ENCODE measurements at places on chromosomes 3 and 15.

- H3K27me3 ChIP-seq = no peaks in the 10 kb centered on the region
- no peak for DNase-seq
- H3K36me3 ChIP-seq = no peaks in the 10 kb centered on the region
Measured at GRCh38 chr15:32951736-32952464, 234.1 kb downstream of the GREM1 start.

DNA sequence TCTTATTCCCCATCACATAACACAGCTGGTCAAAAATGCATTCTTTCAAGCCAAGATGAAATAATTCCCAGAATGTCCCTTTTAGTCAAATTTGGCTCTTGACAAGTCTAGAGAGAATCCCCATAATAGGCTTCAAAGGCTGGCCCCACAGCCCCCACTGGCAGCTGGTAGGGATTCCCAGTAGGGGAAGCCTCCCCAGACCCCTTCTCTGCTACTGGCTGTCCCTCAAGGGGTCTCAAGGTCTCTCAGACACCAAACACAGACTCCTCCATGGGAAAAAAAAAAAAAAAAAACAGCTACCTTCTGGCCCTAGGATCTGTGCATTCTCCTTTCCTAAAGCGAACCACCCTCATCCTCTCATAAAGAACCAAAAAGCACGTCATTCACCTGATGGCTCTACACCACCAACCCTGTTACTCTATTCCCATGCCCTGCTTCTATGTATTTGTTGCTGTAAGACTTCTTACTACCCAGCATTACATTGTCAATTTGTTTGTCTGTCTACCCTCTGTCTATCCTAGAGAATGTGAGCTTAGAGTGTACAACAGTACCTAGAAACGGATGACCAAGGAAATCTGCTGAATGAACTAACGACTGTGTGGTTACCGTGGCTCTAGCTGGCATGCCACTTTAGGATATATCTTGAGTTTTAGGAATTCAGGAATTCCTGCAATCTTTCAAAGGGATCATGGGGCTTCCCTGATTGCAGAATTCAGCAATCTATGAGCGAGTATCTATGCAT is 164.1 kb upstream of the NSMCE3 start:
- H3K27ac ChIP-seq = no peak overlapping the region
- H3K27me3 ChIP-seq = peaks cover 52% of the 10 kb centered on the region
- H3K36me3 ChIP-seq = no peaks in the 10 kb centered on the region
- no peak overlapping the region for H3K4me3 ChIP-seq
- no peaks in the 10 kb centered on the region for H3K4me1 ChIP-seq
- DNase-seq = no peak

DNA sequence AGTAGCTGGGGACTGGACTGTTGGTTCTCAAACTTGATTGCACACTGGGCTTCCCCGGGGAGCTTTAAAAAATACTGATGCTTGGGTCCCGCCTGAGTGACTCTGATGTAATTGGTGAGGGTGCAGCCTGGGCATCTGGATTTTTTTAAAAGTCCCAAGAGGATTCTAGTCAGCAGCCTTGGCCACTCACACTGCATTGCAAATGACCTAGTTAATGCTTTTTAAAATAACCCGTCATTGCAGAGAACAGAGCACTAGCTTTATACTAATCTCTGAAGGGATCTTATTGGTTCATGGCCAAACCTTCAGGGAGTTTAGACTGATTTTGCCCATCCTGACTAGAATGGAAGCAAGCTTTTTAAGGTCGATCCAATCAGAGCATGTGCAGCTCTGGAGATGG is 310.6 kb upstream of the PROK2 start:
- no peaks in the 10 kb centered on the region for H3K4me1 ChIP-seq
- no peaks in the 10 kb centered on the region for H3K36me3 ChIP-seq
- peaks cover 21% of the 10 kb centered on the region for H3K27me3 ChIP-seq
- no peak overlapping the region for H3K4me3 ChIP-seq
- DNase-seq = no peak

DNA sequence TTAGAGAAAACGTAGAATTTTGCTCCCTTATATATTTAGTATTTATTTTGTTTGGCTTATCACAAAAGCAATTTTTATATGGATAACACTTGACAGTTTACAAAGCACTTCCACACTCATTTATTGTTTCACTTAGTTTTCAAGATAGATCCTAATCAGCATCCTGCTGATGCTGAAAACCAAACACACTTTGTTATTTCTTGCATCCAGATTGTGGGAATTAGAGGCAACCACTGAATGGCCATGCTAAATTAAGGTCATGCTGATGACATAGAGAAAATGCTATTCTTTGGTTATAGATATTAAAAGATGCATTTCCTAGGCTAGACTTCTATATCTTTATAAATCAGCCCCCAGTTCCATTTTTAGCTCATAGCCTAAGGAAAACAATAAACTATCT is 474.1 kb upstream of the KCNMB2 start:
- H3K27me3 ChIP-seq = no peaks in the 10 kb centered on the region
- H3K4me1 ChIP-seq = no peaks in the 10 kb centered on the region
- H3K36me3 ChIP-seq = no peaks in the 10 kb centered on the region
- H3K27ac ChIP-seq = no peak overlapping the region
- H3K4me3 ChIP-seq = no peak overlapping the region
- DNase-seq = no peak

DNA sequence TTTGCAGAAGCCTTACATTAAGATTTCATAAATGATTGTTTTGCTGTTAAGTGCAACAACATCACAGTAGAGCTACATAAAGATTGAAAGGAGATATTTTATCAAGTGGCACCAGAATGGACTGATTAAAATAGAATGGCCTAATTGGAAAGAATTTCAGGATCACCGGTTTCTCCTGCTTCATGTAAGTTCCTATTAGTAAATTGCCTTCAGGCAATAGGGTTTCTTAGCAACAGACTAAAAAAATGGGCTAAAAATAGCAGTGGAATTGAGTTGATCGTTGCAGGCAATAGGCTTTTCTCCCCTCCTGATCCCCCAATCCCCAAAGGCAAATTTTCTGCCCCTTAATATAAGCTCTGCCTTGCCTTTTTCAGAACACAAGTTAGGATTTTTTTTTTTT is 917 bp downstream of the LNP1 start:
- H3K27ac ChIP-seq = no peak overlapping the region
- H3K4me3 ChIP-seq = no peak overlapping the region

DNA sequence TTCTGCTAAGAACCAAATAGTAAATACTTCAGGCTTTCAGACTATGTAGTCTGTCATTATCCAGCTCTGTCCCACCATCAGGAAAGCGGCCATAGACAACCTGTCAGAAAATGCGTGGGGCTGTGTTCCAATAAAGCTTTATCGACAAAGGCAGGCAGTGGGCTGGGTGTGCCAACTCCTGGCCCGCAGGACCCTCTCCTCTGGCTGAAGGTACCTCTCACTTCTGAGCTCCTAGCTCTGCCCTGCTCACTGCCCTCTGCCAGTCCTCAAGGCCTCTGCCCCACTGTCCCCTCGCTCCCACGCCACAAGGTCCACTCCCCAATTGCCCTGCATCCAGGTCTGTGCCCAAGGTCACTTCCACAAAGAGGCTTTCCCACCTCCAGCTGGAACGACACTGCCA is 20.0 kb downstream of the SSUH2 start:
- H3K36me3 ChIP-seq = no peaks in the 10 kb centered on the region
- no peaks in the 10 kb centered on the region for H3K27me3 ChIP-seq
- DNase-seq = no peak
- H3K4me1 ChIP-seq = peaks cover 21% of the 10 kb centered on the region
- no peak overlapping the region for H3K27ac ChIP-seq
- H3K4me3 ChIP-seq = no peak overlapping the region

- H3K27me3 ChIP-seq = peaks cover 51% of the 10 kb centered on the region
- no peak for DNase-seq
- no peak overlapping the region for H3K4me3 ChIP-seq
- no peaks in the 10 kb centered on the region for H3K4me1 ChIP-seq
- no peaks in the 10 kb centered on the region for H3K36me3 ChIP-seq
- H3K27ac ChIP-seq = no peak overlapping the region
Measured at GRCh38 chr15:96699871-96700401, 369.4 kb downstream of the NR2F2 start.

- DNase-seq = no peak
- no peaks in the 10 kb centered on the region for H3K4me1 ChIP-seq
- no peak overlapping the region for H3K4me3 ChIP-seq
Measured at GRCh38 chr15:46815765-46816164, 901.5 kb upstream of the SEMA6D start.

Data from HCT116 (cell line).